ENCODE measurements at places on chromosomes 2 and 18.

DNA sequence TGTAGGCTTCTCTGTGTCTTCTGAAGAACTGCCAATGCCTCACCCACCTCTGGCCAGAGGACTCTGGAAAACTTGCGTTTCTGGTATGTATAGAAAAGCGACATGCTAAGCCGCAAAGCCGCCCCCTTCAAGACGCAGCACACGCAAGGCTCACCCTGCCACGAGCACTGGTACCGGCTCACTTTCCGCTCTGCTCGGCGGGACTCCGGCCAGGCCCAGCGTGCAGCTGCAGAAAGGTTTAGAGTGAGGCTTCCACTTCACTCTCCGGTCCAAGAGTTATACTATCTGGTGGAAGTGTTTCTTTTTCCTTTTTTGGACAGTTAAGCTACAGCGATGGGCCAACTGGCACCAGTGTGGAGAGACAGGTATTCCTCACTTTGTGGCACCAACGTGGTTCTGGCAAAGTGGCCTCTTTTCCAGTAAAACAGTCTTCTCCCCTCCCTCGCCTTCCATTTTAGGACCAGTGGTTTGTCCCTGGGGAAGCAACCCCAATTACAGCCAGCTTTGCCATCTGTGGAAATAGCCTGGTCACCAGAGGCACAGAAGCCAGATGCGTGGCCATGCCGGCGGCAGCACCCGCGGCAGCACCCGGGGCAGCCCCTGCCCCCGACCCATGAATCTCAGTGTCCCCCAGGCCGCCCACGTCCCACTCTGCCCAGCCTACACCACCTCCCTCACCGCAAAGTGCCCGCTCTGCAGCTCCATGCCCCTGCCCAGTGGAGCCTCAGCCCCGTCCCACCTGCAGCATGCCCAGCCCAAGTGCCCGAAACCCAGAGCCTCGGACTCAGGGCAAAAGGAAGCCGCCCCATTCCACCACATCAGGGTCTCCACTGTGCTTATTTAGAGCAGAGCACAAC lies 91.6 kb upstream of the CTDP1 start:
- no peak for DNase-seq

DNA sequence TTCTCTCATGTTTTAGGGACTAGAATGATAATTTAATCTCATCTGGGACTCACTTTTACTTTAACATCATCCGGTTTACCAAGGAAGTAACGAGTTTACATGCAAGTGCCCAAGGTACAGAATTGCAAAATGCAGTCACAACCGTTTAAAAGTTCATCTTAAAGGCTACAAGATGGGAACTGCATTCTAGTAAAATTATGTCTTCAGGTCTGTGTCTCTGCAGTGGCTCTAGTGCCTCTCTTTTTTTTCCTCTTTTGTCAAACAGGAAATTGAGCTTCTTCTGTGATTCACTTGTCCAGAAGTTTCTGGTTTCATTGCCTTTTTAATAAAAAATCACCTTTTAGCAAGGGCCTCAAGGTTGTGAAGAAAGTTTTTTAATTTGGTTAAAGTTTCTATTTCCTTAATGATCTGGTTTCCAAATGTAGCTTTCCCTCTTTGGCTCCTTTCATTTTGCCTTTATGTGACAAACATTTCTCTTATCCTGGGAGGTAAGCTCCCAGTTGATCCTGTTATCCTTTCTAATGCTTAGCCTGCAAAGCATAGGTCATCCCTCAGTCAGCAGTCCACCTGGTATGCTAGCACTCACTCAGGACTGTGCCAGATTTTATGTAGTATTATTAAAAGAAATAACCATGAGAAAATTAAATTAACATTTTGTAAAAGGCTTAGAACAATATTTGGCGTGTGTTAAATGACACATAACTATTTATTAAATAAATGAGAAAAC lies 2.4 kb downstream of the GLS start:
- no peak for DNase-seq

DNA sequence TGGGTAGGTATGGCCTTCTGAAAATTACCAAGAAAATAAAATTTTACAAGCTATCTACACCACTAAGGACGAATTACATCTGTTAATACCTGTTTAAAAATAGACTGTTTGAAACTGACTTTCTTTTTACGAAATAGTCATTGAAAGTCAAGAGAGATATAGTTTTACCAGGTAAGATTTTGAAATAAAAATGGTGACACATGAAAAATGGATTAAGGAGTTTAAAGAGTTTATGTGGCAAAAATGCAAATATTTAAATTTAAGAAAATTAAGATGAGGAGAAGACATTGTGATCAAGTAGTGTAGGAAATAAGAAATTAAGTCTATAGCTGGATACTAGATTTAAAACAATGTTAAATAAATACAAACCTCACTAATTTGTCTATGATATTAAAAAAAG lies 271.5 kb downstream of the TRIB2 start:
- no peak for DNase-seq

DNA sequence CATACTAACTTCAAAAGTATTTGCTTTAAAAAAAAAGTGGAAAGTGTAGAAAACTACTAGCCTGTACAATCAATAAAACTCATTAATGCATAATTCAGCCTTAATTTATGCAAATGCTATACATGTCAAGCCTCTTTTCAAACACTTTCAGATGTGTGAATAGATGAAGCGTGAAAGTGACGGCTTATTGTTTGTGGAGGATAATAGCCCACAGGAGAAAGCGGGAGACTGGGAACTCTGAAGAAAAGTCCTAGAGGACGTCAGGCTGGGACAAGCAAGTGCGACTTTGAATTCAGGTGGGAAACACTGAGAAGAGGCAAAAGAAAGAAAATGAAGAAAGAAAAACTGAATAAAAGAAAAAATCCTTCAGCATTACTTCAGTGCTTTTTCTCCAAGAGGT lies 108.5 kb downstream of the STK39 start:
- DNase-seq: no peak

DNA sequence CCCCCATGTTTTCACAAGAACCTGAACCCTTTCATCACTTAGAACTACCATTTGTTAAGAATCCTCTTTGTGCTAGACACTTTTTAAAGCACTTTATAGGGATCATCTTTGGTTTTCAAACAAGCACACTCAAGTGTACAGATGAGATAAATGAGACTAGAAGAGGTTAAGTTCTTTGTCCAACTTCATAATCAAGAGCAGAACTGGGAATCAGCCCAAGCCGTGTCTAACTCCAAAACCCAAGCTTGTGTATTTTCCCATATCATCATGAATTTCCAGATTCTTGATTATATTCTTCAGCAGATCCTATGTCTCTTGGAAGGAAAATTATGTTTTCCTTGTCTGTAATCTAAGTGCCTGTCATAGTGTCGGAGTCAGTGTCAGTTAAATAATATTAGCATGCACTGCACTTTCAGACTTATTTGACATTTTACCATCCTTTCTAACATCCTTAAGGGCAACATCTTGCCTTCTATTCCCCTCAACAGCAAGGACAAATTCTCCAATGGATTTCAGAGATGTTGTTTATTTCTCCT lies 123.0 kb upstream of the SETBP1 start:
- peak; percentile 50 for DNase-seq

Data from skin of body (tissue), 3 donors.